ENCODE measurements at places on chromosomes 3 and 15.

GRCh38 chr3:13186435-13186815, 113.2 kb upstream of the IQSEC1 start:
- DNase-seq = no peak

DNA sequence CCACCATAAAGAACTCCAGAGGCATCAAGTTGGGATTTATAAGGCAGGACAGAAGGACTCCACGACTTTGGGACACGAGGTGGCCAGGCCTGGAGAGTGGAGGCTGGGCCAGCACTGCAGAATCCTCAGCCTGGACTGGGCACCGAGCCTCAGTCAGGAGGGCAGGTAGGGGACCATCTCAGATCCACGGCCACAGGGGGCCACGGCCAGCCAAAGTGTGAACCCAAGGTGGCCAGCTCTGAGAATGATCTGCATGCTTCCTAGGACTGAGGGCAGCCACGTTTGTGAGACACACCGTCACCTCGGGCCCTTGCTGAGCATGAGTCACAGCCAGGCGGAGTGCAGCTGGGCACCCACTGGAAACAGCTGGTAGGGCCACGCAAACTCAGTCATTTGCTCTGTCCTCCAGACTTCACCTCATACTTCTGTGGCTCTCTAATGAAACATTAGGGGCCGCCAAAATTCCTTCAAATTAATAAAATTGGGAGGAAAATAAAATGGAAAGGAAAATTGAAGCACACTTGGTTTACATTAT, 65.8 kb downstream of the CTNNB1 start:
- DNase-seq = peak; percentile 50

GRCh38 chr3:14275962-14276909, 97.6 kb downstream of the LSM3 start:
- no peak for DNase-seq

GRCh38 chr3:131989318-131989717, 45.5 kb downstream of the CPNE4 start:
- DNase-seq = no peak

GRCh38 chr3:126658584-126658983, 3.7 kb upstream of the TXNRD3 start:
- DNase-seq = no peak

DNA sequence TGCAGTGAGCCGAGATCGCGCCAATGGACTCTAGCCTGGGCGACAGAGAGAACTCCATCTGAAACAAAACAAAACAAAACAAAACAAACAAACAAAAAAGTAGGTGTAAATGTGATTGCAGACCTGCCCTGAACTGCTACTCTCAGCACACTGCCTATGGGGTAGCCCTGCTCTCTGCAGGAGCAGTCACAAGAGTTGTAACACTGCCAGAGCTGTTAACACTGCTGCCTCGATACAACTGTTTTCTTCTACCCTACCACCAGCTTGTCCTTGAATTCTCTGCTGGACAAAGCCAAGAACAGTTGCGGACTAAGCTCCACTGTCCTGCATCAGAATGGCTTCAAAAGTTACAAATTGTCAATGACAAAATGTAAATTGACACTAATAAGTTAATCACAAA, 89.3 kb downstream of the ALCAM start:
- DNase-seq = no peak

DNA sequence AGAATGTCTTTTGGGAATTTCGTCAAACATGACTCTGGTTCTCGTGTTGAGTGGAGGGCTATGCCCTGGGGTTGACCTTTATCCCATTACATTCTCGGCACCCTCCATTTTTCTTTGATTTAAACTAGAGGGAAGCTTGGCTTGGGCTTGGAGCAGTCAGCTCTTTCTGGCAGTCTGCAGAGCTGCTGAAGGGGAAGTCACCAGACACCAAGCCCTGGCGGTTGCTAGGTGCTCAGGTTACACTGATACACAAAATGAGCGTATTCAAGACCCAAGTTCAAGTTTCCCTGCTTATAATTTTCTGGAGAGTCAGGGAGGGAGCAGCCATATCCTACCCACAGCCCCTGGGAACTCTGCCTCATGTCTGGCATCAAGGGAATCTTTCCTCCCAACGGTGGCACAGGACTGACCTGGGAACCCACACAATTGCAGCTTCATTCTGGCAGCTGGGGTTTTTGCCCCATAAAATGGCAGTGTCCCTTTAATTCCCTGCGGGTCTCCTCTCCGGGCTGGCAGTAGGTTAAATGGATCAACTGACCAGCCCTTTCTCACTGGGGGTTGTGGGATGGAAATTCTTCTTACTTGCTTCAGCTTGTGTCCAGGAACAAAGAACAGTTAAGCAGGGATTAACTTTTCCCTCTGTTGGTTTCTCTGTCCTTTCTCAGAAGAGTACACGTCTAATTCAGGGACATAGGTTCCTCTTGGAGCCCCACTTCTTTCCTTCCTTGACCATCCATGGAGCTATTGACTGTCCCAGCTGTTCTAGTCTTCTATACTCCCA, 110.0 kb upstream of the DLG1 start:
- DNase-seq = no peak

DNA sequence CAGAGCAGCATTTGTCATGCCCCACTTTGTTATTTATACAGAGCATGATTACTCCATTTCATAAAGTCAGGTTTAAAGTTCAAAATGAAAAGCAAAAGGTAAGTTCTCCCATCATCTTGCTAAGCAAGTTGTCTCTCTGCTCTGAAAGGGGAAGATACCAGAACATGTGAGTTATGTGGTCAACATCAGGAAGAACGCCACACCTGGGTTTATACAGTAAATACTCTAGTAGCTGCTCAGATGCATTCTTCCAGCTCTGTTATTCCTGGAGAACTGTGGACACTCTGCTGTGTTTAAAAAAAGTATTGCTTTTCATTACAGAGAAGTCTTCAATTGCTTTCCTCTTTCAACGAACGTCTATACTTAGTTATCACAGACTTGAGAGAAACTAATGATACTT, 145.7 kb downstream of the PLCL2 start:
- no peak for DNase-seq

GRCh38 chr3:43361077-43361476, 74.7 kb downstream of the SNRK start:
- no peak for DNase-seq

- no peak for DNase-seq
Observed at GRCh38 chr3:4467522-4467867, 426 bp upstream of the SUMF1 start.

DNA sequence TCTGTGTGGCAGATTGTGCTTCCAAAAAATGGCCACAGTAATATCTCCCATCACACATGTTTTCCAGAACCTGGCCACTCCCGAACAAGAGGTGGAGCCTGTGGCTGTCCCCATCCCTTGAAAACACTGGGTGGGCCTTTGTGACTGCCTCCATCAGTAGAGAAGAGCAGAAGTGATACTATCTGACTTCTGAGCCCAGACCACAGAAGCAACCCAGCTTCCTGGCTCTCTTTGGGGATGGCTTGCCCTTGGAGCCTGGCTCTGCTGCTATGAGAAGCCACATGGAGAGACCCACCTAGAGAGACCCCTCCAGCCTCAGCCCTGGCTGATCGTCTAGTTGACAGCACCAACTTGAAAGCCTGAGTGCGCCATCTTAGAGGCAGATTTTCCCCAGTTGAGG, 39.8 kb upstream of the CMTM8 start:
- DNase-seq = no peak

GRCh38 chr3:162218479-162218878, 721.9 kb downstream of the OTOL1 start:
- DNase-seq = no peak

DNA sequence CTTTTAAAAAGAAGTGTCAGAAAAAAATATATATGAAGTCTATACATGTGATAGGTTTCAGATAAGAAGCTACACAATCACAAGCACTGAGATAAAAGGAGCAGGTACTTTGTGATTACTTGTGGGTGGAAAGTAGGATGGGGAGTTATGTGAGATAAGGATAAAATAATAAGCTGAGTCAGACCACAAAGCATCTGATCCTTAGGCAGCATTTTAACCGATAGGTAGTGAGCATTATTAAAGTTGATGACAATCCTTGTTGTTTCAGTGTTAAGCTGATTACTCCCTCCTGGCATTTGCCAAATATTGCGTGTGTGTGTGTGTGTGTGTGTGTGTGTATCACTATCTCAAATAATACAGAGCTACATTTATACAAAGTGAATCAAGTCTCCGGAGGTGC, 483.1 kb downstream of the NAALADL2 start:
- DNase-seq = peak; percentile 3

- no peak for DNase-seq
Observed at GRCh38 chr3:106006571-106006970, 137.8 kb upstream of the CBLB start.

DNA sequence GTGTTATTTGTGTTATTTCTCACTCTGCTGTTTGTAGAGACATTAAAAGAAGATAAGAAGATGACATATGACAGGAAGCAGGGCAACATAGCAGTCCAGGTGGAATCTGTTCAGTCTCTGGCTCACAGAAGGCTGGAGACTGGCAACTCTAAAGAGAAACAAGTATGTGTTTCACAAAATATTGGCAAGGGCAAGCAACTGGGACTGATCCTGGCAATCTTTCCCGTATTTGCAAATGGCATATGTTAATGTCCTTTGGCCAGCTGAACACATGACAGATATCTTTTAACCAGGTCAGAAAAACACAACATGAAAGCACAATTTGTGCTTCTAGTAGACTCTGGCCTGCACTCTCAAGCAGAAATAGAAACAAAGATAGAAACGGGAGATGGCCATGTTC, 1354.1 kb upstream of the EPHA6 start:
- DNase-seq = no peak

DNA sequence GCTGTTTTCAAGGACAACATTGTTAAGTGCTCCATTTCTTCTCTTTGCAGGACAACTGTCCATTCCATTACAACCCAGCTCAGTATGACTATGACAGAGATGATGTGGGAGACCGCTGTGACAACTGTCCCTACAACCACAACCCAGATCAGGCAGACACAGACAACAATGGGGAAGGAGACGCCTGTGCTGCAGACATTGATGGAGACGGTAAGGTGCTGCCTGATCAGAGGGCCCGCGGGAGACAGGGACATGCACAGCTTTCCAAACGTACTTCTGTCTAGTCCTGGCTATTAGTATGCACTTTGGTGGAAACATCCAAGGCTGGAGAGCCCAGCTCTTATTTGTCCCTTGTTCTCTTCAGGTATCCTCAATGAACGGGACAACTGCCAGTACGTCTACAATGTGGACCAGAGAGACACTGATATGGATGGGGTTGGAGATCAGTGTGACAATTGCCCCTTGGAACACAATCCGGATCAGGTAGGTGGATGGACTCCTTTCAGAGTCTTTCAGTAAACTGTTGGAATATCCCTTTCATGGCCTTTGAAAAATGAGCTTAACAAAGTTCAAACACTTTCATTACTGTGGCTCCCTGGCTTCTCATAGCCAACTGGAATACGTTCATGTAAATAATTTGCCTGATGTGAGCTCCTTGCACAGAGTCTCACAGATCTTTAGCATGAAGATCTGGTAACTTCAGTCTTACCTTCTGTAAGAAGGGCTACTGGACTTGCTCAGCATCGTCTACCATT, 10.4 kb downstream of the THBS1 start:
- peak; percentile 14 for DNase-seq

DNA sequence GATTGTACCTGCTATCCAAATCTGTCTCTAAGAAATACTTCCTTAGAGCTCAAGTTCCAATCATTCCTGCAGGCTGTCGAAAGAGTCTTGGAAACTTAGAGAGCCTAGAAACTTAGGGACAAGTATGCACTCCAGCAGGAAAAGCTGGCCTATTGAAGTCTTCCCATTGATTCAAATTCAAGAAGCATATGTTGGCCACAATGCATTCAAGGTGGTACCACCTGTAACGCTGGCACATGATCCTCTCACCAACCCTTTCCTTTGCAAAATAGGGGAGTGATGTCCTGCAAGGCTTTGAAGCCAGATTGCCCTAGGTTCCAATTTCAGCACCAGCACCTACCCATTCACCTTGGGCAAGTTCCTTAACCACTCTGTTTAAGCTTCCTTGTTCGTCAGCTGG, 6.0 kb downstream of the ADAMTS9 start:
- no peak for DNase-seq

DNA sequence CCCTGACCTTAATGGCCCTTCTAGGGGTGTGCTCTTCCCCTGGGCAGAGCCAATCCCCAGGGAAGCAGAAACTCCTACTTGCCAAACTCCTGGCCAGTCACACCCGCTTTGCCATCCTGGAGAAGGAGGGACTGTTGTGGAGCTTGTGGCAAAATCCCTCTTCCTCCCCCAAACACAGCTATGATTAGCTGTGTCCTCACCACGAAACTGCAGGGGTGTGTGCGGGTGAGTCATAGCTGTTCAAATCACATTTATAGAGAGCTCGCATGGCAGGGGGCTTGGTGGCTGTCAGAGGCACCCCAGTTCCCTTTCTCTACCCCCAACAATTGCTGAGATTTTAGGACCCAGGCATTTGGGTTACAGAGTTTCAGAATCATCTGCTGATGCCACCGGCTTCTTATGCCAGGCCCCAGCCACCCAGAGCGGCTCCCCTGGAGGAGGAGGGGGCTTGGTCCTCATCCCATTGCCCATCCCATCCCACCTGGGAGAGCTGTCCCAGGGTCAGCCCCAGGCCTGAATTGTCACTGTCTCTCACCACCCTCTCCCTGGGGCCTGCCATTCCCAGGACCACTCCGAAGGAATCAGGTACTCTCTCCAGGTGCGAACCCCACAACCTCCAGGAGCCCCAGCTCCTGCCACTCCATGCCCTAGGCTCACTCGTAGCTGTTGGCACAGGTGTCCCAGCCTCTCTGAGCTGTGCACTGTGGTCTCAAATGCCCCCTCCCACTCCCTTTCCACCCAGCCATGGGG, 28.8 kb upstream of the MAGEF1 start:
- DNase-seq = peak; percentile 60

DNA sequence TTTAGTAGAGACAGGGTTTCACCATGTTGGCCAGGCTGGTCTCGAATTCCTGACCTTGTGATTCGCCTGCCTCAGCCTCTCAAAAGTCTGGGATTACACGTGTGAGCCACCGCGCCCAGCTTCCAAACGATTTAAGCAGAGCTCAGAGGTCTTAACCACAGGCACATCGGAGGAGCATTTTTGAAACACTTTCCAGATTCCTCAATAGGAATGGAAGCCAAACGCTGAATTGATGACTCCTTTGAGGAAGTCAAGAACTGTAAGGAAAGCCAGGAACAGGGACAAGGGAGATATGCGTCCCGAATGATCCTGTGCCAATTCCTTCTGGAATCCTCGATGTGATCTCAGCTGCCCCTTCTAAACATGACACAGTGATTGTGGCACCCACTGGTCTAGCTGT, 40.0 kb downstream of the TRH start:
- peak; percentile 45 for DNase-seq

DNA sequence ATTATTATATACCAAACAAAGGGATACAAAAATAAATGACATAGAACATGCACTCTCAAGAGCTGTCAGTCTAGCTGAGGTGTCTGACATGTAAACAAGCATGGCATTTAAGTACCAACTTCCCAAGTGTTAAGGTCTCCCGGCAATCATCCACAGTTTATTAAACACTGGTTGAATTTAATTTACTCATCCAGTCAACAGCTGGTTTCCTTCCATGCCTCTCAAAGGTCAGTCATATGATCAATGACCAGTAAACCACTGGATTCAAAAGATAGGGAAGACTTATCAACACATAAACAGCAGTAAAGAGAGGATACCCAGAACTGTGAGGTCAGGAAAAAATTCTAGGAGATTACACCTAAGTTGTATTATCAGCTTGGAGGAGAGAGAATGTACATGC, 80.4 kb downstream of the ADAM10 start:
- DNase-seq = no peak
